ENCODE measurements at places on chromosomes 4 and X. TPM values are rescaled to one million over a fixed set of nuclear protein-coding genes. Genes with fewer than 3 reads are reported as not detected.

DNA sequence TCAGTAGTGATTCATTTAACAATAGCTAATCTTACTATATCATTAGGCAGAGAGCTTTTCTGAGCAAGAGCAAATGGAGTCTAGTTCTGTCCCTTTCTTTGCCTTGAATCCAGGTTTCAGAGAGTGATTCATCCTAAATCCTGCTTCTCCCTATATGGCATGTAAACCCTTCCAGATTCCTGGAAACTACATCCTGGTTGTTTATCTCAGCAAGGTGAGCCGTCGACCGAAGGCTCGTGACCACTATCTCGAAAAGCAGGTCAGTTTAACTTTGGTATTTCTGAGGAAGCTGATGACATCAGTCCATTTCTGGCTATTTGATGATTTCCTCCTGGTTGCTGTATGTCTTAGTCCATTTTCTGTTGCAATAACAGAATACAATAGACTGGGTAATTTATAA is 40.7 kb upstream of the ERVMER34-1 start:
- H3K27ac ChIP-seq, result no peak overlapping the region
- H3K4me1 ChIP-seq, result peaks cover 1% of the 10 kb centered on the region
- H3K36me3 ChIP-seq, result no peaks in the 10 kb centered on the region
- H3K4me3 ChIP-seq, result no peak overlapping the region
- DNase-seq, result no peak

- H3K4me1 ChIP-seq, result no peaks in the 10 kb centered on the region
- H3K36me3 ChIP-seq, result no peaks in the 10 kb centered on the region
- H3K4me3 ChIP-seq, result no peak overlapping the region
- no peak for DNase-seq
- H3K27ac ChIP-seq, result no peak overlapping the region
Measured at GRCh38 chr4:143399113-143399949, 62.7 kb downstream of the GAB1 start.

GRCh38 chr4:180057299-180057721 is 2185.9 kb upstream of the TENM3 start:
- no peaks in the 10 kb centered on the region for H3K4me1 ChIP-seq
- H3K4me3 ChIP-seq, result peak overlapping the region; percentile 86
- H3K27ac ChIP-seq, result no peak overlapping the region
- peaks cover 6% of the 10 kb centered on the region for H3K27me3 ChIP-seq
- no peak for DNase-seq
- no peaks in the 10 kb centered on the region for H3K36me3 ChIP-seq

- no peak overlapping the region for H3K4me3 ChIP-seq
- H3K27ac ChIP-seq, result peak overlapping the region; percentile 69
- H3K27me3 ChIP-seq, result no peaks in the 10 kb centered on the region
- peaks cover 74% of the 10 kb centered on the region for H3K36me3 ChIP-seq
- no peak for DNase-seq
Measured at GRCh38 chr4:145779319-145779801, 99.4 kb downstream of the C4orf51 start.

The RPS6KA6 gene
- total RNA-seq, result 10.5 TPM

The ARMCX6 gene
- 48.6 TPM for total RNA-seq

The LRBA gene
- total RNA-seq, result 55.3 TPM

The FAM3A gene
- total RNA-seq, result 22.8 TPM

The IQCM gene
- 0.15 TPM for total RNA-seq

Data from H9 (cell line).